Stimulated activated effector memory CD8-positive, alpha-beta T cell treated with anti-CD3 and anti-CD28 coated beads, Interleukin-12 subunit alpha, Interleukin-12 subunit beta, amount 100 ng/mL, for 72 hours (primary cell): ENCODE measurements at places on chromosomes 2 and 18.

DNA sequence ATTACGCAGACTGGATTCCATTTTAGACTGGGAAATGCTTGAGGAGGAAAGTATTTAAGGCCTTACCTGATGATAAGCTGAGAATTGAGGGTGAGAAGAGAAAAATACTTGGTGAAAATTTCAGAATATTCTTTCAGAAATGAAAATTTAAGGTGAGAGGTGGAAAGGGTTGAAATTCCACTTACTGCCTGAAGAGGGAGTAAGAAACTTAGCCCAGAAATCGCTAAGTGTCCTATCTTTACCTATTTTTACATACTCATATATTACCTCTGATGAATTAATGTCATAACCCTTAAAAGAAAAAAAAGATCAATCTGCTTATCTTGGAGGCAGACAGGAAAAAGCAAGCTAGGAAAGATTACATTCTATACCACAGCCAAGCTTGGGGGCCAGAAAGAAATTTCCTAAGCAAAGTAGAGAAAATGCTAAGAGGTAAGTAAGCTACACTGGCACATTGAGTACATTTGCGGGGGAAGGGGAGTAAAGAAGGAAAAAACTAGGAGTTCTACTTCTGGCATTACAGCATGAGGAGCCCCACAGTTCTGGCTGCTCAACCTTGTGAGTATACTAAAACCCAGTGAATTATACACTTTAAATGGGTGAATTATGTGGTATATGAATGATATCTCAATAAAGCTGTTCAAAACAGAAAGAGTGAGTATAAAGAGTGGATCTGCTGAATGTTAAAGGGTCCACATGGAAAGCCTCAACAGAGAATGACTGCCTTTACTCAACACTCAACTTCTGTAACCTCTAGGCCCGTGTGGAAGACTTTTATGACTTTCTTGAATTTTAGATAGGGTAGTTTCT lies 33.8 kb downstream of the SMC6 start:
- no peak for DNase-seq

DNA sequence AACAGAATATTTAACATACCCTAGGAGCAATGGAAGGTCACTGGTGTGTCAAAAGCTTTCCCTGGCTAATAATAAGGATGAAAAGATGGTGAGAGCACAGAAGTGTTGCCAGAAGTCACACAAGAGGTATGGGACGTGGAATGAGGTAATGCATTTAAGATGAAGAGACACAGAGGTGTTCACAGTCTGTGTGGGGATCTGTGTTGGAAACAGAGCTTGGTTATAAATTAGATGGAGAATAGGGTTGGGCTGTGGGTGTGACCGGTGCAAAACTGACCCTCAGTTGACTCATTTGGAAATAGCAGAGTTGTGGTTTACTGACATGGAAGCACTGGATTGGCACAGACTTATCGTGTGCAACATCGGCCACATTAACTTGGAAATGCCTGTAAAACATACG lies 372.5 kb downstream of the SATB2 start:
- no peak for DNase-seq

GRCh38 chr18:39990540-39990939 lies 1964.5 kb upstream of the PIK3C3 start:
- no peak for DNase-seq

DNA sequence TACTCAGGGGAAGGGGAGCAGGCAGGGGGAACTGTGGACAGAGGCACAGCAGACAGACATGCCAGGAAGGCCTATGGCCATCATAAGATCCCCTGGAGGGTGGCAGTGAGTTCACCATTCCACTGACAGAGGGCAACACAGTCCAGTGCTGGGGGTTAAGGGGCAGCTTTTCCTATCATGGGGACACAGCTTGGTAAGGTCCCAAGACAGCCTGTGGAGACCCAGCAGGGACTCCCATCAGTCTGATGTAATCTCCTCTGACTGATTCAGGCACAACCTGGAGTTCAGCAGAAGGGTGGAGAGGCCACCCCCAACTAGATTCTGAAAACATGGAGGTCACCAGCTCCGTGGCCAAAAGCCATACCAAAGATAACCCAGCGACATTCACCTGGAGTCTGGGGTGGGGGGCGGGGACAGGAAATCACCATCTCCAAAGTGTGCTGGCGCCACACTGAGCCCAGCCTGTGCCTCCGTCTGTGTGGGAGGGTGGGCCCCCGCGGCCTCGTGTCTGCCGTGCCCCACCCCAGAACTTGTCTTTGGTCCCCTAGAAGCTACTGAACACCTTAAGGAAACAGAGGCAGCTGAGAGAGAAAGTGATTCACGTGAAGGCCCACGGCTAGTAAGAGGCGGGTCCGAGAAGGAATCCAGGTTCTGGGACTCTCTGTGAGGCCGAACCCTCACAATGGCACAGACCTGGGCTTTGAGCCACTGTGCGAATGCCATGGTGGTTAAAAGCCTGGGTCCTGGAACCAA lies 28.6 kb downstream of the DNMT3A start:
- no peak for DNase-seq

DNA sequence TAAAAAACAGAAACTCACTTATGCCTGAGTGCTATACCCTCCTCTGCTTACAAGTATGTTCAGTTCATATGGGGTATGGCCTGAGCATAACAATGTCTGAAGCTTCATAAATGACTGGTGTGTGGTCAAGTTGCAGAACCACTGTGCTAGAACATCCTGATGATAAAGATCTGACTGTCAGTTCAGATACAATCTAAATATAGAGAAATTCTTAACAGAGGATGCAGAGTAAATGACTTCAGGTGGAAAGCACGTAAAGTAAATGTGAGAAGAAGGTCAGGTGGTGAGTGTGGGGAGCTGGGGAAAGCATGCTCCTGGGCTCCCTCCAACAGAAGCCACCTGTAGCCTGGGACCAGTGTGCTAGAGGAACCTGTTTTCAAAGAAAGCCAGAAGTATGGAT lies 926.2 kb downstream of the TSN start:
- no peak for DNase-seq

- DNase-seq = no peak
Observed at GRCh38 chr2:16860627-16861026, 195.0 kb upstream of the CYRIA start.

GRCh38 chr2:216362730-216363129 lies 9.6 kb downstream of the MARCHF4 start:
- DNase-seq = no peak

DNA sequence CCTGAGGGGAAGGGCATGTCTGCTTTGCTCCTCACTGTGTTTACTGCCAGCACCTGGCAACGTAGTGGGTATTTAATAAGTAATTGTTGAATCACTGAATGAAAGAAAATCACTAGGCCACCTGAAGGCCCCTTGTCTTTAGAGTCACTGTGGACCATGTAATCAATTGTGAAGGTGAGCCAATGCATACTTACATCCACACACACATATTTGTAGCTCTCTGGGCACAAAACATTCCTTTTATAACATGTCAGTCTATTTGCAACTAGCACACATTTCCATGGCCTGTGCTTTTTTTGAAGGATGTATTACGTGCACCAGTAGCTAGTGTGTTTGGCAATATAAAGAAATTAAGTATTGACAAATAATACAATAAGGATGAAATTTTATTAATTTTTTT lies 11.2 kb downstream of the ATP8B1 start:
- DNase-seq = no peak

GRCh38 chr18:74905247-74905646 lies 303.7 kb downstream of the PTGR3 start:
- no peak for DNase-seq

DNA sequence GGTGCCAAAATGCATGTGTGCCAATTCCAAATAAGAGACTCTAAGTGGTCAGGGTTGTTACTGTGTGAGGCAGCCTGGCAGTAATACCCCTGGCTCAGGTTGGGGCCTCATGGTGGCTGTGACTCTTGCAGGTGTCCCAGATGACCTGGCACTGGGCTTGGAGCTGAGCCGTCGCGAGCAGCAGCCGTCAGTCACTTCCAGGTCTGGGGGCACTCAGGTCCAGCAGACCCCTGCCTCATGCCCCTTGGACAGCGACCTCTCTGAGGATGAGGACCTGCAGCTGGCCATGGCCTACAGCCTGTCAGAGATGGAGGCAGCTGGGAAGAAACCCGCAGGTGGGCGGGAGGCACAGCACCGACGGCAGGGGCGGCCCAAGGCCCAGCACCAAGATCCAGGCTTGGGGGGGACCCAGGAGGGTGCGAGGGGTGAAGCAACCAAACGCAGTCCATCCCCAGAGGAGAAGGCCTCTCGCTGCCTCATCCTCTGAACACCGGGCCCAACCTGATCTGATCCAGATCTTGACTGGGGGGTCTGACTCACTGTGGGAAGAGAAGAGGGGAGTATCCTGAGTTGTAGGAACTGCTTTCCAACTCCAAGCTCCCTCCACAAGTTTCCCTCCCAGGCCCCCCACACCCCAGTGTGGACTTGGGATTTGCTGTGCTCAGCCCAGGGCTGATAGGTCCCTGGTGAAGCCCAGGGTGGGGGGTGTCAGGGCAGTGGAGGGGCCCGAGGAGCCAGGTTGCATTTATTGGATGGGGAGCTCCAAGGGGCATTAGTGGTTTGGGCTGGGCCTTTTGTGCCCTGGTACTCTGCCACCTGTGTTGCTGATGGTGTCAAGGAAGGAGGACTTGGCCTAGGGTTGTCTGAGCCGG lies 5.6 kb downstream of the DNAJB2 start:
- no peak for DNase-seq

DNA sequence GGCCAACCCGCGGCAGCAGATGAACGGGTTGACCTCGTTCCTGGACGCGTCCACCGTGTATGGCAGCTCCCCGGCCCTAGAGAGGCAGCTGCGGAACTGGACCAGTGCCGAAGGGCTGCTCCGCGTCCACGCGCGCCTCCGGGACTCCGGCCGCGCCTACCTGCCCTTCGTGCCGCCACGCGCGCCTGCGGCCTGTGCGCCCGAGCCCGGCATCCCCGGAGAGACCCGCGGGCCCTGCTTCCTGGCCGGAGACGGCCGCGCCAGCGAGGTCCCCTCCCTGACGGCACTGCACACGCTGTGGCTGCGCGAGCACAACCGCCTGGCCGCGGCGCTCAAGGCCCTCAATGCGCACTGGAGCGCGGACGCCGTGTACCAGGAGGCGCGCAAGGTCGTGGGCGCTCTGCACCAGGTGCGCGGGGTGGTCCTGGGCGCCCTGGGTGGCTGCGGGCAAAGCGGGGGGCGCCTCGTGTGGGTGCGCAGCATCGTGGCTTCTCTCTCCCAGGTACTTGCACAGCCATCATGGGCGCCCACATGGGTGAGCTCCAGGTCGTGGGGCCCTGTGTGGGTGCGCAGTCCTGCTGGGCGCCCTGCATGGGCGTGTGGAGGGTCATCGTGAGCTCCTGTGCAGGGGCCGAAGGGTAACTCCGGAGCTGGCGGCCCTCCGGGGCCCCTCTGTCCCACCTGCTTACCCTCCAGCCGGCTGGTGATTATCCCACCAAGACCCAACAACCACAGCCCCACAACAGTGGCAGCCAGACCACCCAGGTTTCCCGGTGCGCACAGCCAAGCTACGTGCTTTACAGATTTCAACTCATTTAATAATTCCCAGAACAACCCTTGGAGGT lies 64.2 kb downstream of the TPO start:
- no peak for DNase-seq

DNA sequence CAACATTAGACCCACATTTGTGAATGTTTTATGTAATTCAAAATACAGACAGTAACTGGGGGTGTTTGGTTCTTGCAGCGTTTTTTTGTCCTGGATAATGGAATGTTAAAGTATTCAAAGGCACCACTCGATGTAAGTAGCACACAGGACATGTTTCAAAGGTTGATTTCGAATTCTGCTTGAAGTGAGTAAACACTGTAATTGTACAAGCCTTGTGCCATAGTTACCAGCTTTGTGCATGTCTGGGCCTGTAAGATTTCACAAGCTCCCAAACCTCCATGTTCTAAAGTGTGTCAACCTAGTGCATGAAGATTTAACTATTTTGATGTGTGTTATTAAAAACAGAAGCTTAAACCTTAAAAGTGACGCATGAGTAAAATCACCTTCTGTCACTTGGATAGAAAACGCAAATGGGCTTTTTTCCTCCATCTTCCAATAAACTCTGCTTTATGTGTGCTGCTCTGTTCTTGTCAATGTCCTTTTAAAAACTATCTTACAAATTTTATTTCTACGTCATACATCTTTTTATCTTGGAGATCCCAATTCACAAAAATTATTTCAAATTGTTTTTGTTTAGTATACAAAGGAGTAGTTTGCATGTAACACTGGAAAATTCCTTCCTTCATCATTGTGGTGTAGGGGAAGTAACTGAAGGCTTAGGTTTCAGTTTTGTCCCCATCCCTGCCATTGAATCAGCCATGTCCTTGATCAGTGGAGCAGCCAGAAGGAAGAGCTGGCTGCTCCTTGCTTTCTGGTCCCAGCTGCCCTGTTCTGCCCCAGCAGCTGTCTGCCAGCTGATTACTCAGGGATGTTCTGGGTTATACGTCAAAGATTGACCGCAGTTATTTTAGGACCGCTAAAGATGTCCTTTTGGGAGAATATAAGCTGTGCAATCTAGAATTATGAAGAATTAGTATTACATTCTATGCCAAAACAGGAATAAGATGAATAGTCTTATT lies 119.2 kb downstream of the PRKRA start:
- no peak for DNase-seq

DNA sequence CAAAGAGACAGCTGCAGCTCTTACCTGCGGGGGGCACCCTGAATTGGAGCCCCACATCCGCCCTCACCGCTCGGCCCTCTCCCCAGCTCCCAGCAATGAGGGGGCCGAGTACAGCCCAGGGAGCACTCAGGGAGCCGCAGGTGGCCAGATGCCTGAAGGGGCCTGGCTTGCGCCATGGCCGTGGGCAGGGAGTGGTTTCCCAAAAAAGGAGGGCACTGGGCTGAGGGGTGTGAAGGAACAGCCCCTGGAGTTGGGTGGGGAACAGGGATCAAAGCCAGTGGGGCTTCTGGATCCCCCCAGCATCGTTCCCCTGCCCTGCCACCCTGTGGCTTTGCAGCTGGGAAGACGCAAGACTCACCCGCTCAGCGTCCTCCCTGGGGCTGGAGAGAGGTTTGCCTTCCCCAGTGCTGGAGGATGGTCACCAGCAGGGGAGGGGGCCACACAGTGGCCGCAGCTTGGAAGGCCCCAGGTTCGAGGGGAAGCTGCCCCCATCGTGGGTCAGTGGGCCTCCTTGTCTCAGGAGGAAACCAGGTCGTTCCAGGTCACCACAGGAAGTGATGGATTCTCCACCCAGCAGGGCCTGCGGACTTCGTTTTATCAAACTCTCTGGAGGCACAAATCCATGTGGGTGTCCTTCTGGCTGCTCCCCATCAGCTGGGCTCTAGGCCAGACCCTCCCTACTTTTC lies 68.2 kb upstream of the HPCAL1 start:
- no peak for DNase-seq

GRCh38 chr2:219073413-219074129 lies 12.8 kb upstream of the IHH start:
- no peak for DNase-seq
